ENCODE measurements at places on chromosomes 2 and 18.

DNA sequence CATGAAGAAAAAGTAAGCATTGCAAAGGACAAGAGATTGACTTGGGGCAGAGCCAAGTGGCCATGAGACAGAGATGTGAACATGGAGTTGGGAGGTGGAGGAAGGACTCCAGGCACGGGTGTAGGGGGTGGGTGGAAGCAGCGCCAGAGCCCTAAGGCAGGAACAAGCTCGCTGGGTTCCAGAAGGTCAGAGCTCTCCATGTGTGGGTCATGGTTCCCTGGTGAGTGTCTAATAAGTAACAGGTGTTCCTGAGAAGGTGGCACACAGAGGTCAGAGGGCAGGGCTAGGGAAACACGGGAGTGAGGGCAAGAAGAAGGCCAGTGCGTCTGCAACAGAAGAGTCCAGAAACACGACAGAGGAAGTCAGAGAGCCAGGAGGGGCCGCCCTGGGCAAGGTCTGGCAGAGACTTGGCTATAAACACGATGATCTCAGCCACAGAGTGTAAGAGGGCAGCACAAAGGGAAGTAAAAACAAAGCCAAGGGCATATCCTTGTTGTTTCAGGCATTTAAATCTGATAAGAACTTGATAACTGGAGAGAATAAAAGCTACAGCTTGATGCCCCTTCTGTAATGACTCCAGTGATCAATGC is 260.8 kb downstream of the TGIF1 start:
- no peak for DNase-seq

DNA sequence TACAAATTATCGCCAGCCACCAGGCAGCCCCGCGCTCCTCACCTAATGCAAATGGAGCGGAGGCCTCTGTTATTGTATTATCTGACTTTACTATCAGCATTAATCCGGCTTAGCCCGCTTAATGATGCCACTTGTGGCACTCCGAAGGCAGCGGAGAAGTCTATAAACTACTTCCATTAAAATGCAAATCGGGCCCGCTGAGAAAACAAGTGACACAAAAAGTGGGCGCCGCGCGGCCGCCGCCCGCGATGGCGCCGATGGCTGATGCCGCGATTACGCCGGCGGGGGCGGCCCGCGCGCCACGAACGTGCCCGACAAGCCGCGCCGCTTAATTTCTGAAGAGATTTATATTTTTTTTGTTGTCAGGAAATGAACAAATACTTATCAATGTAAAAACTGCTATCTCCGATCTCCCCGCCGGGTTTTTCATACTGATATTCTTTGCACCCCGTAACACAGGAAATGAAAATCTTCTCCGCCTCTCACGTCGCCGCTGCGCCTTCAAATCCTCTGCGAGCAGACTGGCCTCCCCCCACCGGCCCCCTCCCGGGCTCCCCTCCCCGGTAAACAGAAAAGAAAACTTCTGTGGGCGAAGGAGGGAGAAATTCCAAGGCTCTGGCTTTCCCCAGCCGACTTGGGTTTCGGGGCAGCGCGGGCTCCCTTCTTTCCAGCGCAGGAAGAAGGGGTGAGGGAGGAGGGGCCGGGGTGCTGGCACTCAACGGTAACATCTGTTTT is 221.8 kb downstream of the INSIG2 start:
- DNase-seq, result peak; percentile 66

DNA sequence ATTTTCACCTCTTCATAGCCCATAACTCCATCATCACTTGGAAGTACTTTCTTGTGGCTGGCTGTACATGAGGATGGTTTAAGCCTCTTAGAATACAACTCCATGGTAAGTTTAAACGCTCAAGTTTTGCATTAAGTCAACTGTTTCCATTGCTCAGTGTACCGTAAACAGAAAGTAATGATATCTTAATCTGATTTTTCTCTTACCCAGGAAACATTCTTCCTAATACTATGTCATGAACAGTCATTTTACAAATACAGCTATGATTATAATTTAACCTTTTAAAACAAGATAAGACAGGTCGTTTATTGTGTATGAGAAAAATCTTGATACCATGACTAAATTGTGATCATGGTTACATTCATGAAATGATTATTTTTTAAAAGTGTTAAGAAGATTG is 11.6 kb upstream of the DYNC2LI1 start:
- DNase-seq, result no peak

GRCh38 chr2:71546275-71546638 is 92.9 kb downstream of the DYSF start:
- no peak for DNase-seq

GRCh38 chr2:64794426-64794995 is 140.8 kb upstream of the SERTAD2 start:
- no peak for DNase-seq

DNA sequence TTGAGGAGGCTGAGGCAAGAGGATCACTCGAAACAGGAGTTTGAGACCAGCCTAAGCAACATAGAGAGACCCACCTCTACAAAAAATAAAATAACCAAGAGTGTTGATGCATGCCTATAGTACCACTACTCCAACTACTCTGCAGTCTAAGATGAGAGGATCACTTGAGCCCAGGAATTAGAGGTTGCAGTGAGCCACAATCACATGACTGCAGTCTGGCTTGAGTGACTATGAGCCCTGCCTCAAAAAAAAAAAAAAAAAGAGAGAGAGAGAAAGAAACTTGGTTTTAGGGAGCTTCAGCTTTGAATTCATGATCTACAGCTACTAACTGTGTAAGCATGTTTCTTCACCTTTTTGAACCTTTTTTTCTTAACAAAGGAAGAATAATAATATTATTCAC is 119.9 kb downstream of the HNMT start:
- DNase-seq, result no peak

DNA sequence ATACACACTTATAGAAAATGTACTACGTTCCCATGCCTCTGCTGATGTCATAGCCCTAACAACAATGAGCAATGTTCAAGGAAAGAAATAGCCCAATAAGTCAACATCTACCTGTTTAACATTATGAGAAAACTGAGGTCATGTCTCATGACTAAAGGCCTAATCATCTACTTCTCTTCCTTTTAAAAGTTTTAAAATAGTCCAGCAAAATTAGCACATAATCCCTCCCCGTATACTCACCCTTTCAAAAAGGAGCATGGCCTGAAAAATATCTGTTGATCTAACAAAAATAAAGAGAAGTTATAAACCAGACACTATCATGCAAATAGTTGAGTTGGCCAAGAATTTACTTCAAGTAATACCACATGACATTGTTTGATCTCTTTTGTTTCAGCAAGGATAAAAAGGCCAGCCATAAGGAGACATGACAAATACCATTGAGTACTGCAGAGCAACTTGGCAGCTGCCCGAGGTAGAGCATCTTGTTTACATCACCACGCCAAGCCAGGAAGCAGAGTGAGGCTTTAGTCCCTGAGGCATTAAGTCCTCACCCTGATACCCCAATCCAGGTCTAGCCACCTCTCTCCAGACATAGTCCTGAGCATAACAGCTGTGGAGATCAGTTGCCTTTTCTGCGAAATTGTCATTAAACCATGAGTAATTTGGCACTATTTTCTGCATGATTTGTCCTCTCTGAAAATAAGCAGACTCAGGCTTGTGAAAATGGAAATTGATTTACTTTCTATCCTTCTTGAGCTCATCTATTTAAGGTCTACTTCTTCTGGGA is 137.4 kb upstream of the ETAA1 start:
- no peak for DNase-seq

- DNase-seq, result no peak
These were observed 128.1 kb downstream of the TMEM163 start for GRCh38 chr2:134590679-134591078.

- no peak for DNase-seq
These were observed 2.8 kb downstream of the FZD5 start for GRCh38 chr2:207766697-207767460.

- DNase-seq, result no peak
These were observed 254.3 kb downstream of the CAMKMT start for GRCh38 chr2:44615950-44616518.

- DNase-seq, result no peak
These were observed 127.3 kb downstream of the TTN start for GRCh38 chr2:178679891-178680290.

GRCh38 chr18:58452454-58453166 is 176.3 kb downstream of the ALPK2 start:
- no peak for DNase-seq

GRCh38 chr2:37090019-37090477 is 5.7 kb downstream of the GPATCH11 start:
- DNase-seq, result no peak

GRCh38 chr2:99576775-99577174 is 87.0 kb upstream of the REV1 start:
- no peak for DNase-seq
